ENCODE measurements at places on chromosomes 11 and 22. TPM values are rescaled to one million over a fixed set of nuclear protein-coding genes. Genes with fewer than 3 reads are reported as not detected.
A peak's percentile ranks its signal among the peaks of the same experiment; 100 is the strongest.

DNA sequence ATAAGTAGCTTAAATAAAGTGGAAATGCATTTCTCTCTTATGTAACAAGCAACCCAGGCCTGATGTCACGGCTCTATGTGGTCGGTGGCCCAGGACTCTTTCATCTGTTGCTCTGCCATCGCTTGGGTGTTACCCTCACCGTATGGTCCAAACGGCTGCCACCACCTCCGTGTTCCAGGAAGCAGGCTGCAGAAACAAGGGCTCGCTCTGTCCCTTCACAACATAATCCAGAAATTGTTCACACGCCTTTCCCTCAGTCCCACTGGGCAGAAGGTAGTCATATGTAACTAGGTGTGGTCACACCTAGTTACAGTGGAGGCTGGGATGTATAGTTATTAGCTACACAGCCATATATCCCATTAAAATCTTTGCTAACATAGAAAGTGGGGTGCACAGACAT, 421.0 kb downstream of the SOX6 start:
- H3K27me3 ChIP-seq, result no peaks in the 10 kb centered on the region
- H3K27ac ChIP-seq, result no peak overlapping the region
- H3K4me1 ChIP-seq, result no peaks in the 10 kb centered on the region
- no peak for DNase-seq
- H3K36me3 ChIP-seq, result no peaks in the 10 kb centered on the region

GRCh38 chr11:119258180-119258579, 52.0 kb downstream of the CBL start:
- H3K27ac ChIP-seq, result peak overlapping the region; percentile 88
- peaks cover 32% of the 10 kb centered on the region for H3K4me1 ChIP-seq
- H3K4me3 ChIP-seq, result peak overlapping the region; percentile 73
- no peak for DNase-seq
- peaks cover 17% of the 10 kb centered on the region for H3K36me3 ChIP-seq

- no peaks in the 10 kb centered on the region for H3K4me1 ChIP-seq
- H3K36me3 ChIP-seq, result no peaks in the 10 kb centered on the region
- no peak for DNase-seq
These were observed 76.7 kb downstream of the FAR1 start for GRCh38 chr11:13745165-13745564.

GRCh38 chr11:87022254-87022653, 15.5 kb upstream of the TMEM135 start:
- H3K27me3 ChIP-seq, result peaks cover 5% of the 10 kb centered on the region
- H3K4me3 ChIP-seq, result no peak overlapping the region
- H3K4me1 ChIP-seq, result peaks cover 4% of the 10 kb centered on the region

DNA sequence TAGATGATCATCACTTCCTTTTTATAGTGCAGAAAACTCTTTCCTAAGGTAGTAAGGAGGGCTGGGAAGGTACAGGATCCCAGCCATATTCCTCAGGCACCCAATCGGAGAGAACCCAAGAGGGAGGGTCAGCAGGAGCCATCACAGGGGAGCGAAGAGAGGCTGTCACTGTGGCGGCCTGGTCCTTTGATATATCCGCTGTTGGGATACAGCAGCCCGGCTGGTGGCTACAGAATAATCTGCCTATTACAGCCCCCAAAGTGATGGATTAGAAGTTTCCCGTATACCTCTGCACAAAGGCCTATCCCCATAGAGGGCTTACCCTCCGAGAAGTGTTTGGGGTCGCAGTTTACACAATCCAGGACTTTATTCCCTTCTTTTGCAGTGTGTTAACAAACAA, 48.5 kb downstream of the OR4D9 start:
- H3K27ac ChIP-seq, result peak overlapping the region; percentile 97
- no peak for DNase-seq
- peaks cover 2% of the 10 kb centered on the region for H3K36me3 ChIP-seq
- H3K4me3 ChIP-seq, result peak overlapping the region; percentile 92
- H3K27me3 ChIP-seq, result peaks cover 11% of the 10 kb centered on the region

GRCh38 chr11:19242179-19242932, 1.6 kb upstream of the E2F8 start:
- peaks cover 27% of the 10 kb centered on the region for H3K4me1 ChIP-seq
- H3K4me3 ChIP-seq, result peak overlapping the region; percentile 89
- DNase-seq, result no peak
- H3K27me3 ChIP-seq, result peaks cover 40% of the 10 kb centered on the region
- H3K36me3 ChIP-seq, result peaks cover 19% of the 10 kb centered on the region

DNA sequence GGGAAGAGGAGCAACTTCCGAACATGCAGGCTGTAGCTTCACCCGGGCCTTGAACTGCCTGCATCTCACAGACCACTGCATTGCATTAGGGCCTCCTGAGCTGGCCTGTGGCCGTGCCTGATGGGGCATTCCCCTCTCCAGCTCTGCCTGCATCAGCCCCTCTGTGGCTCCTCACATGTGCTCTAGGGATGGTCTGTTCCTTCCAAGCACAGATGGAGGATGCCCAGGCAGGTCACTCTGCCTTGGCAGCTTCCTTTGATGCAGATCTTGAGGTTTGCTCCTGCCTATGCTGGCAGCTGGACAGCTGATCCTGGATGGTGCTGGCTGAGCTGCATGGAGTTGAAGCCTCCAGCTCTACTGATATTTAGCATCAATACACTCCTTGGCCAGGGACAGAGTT, 28.5 kb downstream of the AMPD3 start:
- no peaks in the 10 kb centered on the region for H3K27me3 ChIP-seq
- no peak overlapping the region for H3K27ac ChIP-seq
- no peak overlapping the region for H3K4me3 ChIP-seq
- no peak for DNase-seq
- H3K4me1 ChIP-seq, result peaks cover 10% of the 10 kb centered on the region
- peaks cover 9% of the 10 kb centered on the region for H3K36me3 ChIP-seq

DNA sequence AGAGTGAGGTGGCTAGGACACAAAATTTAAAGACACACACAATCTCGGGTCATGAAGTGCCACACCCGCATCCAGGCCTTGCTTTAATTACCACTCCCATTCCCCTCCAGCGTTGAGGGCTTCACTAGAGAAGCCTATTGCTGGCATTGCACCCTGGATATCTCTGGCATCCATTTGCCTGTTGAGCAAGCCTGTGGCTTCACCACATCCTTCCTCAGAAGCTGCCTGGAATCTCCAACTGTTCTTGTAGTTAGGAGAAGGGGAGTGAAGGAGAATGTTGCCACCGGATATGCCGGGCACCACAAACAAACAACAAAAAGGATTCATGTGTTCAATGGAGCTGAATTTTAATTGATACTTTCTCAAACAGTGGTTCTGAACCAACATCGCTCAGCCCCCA, 34.4 kb upstream of the RCN1 start:
- H3K4me3 ChIP-seq, result no peak overlapping the region
- no peaks in the 10 kb centered on the region for H3K4me1 ChIP-seq
- no peak overlapping the region for H3K27ac ChIP-seq
- H3K27me3 ChIP-seq, result peaks cover 19% of the 10 kb centered on the region

DNA sequence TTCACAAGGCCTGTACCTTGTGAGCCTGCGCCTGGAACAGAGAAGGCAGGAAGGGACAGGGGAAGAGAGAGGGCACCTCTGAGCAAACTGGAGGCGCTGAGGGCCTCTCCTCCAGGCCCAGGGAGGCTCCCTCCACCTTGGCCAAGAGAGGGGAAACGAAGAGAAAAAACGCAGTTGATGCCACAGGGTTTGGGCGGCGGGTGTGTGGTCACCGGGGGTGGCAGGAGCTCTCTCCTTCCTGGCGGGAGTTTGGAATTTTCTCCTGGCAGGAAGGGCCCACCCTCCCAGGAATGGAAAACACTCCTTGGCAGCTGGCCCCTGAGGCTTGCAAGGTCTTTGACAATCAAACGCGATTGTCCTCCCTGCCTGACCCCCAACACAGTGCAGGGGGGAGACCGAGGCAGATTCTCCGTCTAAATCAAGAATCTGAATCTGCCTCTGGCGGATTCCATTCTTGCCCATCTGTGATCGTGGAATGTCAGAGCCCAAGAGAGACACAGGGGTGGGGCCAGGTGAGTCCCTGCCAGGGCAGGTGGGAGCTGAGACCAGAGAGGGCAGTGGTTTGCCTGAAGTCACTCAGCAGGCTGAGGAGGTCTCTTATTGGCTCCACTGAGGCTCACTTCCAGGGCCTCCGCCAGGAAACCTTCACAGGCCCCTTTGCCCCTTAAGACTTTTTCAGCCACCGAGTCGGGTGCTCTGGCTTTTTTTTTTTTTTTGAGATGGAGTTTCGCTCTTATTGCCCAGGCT, 21.0 kb downstream of the RPL3 start:
- H3K4me1 ChIP-seq, result peaks cover 9% of the 10 kb centered on the region
- no peak for DNase-seq
- H3K36me3 ChIP-seq, result no peaks in the 10 kb centered on the region
- no peak overlapping the region for H3K4me3 ChIP-seq
- H3K27ac ChIP-seq, result no peak overlapping the region
- peaks cover 31% of the 10 kb centered on the region for H3K27me3 ChIP-seq

DNA sequence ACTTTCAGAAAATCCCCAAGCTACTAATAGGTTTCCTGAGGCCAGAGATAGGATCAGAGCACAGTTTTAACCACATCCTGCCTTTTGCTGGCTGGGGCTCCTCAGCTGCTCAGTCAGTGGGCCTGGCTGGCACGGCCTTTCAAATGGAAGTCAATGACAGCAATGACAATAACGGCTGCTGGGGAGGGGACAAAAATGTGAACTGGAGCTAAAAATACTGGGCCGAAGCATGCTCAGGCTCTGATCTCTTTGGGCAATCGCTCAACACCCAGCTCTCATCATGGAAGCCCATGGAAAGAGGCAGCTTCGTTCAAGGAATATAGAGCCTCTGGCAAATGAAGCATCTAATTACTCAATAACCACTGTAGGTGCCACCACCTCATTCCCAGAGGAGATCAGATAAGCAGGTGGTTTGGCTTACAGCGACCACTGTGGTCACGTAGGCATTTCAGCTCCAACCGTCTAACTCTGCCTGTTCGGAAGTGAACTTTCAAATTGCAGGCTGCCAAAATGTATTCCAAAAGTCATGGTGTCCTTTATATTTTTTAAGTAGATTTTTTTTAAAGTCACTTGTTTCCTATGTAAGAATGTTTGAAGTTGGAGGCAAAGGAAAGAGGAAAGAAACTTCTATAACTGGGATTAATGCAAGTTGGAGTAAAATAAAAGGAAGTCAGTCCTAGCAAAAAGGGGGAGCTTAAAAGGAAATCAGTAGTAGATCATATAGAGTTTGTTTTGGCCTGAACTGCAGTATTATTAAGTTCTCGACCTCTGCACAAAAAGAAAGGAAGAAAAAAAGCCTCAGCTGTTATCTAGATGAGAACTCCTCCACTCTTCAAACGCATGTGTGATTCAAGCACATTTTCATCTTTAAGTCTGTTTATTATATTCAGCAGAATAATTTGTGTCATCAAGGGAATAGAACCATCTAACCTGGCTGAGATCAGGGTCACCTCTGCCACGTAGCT, 14.1 kb downstream of the WT1 start:
- H3K27ac ChIP-seq, result peak overlapping the region; percentile 54
- peaks cover 62% of the 10 kb centered on the region for H3K27me3 ChIP-seq
- H3K4me3 ChIP-seq, result peak overlapping the region; percentile 28
- no peak for DNase-seq
- peaks cover 12% of the 10 kb centered on the region for H3K4me1 ChIP-seq

DNA sequence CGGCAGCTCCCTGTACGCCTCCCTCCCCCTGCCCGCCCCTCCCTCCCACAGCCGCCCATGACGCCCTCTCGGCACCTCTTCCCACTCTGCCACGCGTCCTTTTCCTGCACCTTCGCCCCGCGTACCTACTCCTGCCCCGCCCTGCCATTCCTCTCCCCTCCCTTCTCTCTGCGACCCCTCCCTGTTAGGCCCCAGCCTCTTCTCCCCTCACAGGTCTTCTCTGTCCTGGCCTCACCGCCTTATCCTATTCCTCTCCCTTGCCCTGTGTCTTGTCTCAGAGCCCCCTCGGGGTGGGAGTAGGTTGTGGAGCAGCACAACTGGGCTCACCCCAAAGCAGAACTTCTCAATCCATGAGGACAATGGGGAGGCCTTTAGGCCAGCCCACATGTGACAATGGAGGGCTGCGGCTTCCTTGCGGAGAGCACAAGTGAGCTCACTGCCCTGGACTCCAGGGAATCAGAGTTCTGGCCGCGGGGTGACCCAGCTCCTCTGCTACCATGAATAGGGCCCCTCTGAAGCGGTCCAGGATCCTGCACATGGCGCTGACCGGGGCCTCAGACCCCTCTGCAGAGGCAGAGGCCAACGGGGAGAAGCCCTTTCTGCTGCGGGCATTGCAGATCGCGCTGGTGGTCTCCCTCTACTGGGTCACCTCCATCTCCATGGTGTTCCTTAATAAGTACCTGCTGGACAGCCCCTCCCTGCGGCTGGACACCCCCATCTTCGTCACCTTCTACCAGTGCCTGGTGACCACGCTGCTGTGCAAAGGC, 539 bp downstream of the SLC35C1 start:
- H3K27me3 ChIP-seq, result no peaks in the 10 kb centered on the region
- H3K4me1 ChIP-seq, result peaks cover 40% of the 10 kb centered on the region
- H3K27ac ChIP-seq, result peak overlapping the region; percentile 87
- peak overlapping the region; percentile 97 for H3K4me3 ChIP-seq
- H3K36me3 ChIP-seq, result peaks cover 13% of the 10 kb centered on the region

DNA sequence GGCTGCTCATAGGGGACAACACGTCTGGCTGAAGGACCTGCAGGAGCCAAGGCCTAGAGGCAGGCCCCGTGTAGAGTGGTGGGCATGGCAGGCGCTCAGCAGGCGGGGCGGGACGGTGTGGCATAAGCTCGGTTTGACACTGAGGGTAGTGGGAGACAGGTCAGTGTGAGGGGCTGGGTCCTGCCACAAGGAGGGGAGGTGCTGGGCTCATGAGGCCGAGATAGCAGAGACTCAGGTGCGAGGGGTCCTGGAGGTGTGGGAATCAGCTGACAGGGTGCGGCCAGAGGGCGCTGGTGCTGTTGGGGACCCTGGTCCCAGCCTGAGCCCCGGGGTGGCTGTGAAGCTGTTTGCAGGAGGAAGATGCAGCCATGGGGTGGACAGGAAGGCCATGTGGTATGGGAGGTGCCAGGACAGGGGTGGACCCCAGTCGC, 6.7 kb downstream of the SLC22A12 start:
- H3K4me3 ChIP-seq, result no peak overlapping the region
- H3K27ac ChIP-seq, result no peak overlapping the region
- no peaks in the 10 kb centered on the region for H3K27me3 ChIP-seq
- peak; percentile 17 for DNase-seq
- no peaks in the 10 kb centered on the region for H3K36me3 ChIP-seq
- H3K4me1 ChIP-seq, result no peaks in the 10 kb centered on the region

DNA sequence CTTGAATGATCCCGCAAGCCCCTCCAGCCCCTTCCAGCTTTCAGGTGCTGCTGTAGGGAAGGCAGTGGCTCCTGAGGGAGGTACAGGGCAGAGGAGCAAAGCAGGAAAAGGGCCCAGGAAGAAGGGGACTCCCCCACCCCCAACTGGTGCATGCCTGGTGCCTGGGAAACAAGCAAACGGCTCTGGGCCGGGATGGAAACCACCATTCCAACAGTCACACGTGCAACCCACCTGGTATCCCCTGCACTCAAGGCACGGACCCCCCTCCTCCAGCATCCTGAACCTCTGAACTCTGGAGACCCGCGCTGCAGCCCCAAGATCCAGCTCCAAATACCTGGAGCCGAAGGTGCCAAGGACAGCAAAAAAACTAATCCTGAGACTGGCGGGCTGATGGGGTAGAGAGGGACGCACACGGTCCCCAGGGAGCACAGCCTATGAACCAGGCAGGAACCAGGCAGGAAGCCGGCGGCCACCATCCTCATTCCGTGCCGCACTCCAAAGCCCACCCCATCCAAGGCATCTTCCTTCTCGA, 537 bp downstream of the SCN4B start:
- DNase-seq, result no peak
- peak overlapping the region; percentile 45 for H3K4me3 ChIP-seq
- H3K36me3 ChIP-seq, result no peaks in the 10 kb centered on the region

The OR10S1 gene
- not detected for total RNA-seq

The KMT5B gene
- 32.2 TPM for total RNA-seq

The OR52E4 gene
- not detected for total RNA-seq

The LRRC74B gene
- not detected for total RNA-seq

The MICAL2 gene
- 42.6 TPM for total RNA-seq

The ST14 gene
- total RNA-seq, result 0.51 TPM

The OR56A1 gene
- not detected for total RNA-seq

The MYO7A gene
- total RNA-seq, result 0.22 TPM

Measured in activated naive CD8-positive, alpha-beta T cell treated with anti-CD3 and anti-CD28 coated beads, Interleukin-2, amount 10 ng/mL, durations not matched to agents 7 days and 5 days (primary cell).